Activated naive CD4-positive, alpha-beta T cell (primary cell): ENCODE measurements at places on chromosomes 12 and 14.

GRCh38 chr14:51576117-51576430 is 75.6 kb upstream of the FRMD6 start:
- DNase-seq: no peak

- DNase-seq: no peak
These were observed 13.6 kb upstream of the AMN start for GRCh38 chr14:102908766-102909455.

DNA sequence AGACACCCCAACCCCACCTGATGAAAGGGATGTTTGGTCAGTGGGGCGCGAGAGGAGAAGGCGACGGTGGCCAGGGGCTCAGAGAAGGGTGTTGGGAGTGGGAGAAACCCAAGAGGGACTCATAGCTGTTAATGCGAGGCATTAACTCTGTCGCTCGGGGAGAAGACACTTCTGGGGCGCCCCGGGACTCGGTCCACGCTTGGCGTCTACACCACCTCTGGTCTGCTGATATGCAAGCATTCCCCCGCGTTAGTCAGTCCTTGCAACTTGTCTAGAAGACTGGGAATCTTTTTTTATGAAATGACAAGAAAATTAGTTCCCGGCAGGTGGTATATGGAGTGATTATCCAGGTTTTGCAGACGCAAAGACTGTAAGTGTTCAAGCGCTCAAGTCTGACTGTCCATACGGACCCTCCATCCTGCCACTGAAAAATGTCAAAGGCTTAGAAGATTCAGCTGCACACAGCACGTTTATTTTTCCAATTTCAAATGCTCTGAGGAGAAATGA is 360 bp upstream of the SLC35F4 start:
- no peak for DNase-seq

DNA sequence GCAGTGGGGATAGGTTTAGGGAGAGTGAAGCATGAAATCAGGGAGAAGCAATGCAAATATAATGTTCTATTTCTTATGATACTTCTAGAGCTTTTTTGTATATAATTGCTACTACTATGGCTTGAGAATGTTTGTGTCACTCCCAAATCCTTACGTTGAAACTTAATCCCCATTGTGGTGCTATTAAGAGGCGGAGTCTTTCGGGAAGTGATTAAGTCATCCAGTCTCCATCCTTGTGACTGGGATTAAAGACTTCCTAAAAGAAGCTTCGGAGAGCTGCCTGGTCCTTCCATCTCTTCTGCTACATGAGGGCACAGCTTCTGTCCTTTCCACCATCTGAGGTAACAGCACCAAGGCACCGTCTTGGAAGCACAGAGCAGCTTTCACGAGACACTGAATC is 81.2 kb downstream of the COX16 start:
- no peak for DNase-seq

- no peak for DNase-seq
These were observed 30.3 kb upstream of the ADIPOR2 start for GRCh38 chr12:1660304-1661187.

DNA sequence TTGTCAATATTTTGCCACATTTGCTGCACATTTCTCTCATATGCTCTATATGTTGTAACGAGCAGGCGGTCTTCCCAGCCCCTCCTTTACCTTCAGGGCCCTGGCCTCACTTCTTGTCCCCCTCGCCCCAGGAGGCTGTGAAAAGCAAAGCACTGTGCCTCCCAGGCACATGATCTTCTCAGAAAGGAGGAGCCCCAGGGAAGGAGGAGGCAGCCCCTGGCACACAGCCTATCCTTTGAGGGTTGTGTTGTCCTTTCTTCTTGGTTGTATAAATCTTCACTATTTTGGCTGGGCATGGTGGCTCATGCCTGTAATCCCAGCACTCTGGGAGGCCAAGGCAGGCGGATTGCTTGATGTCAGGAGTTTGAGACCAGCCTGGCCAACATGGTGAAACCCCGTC is 77.0 kb downstream of the PPP2R5C start:
- no peak for DNase-seq

GRCh38 chr12:131734336-131735152 is 23.7 kb downstream of the SFSWAP start:
- no peak for DNase-seq

GRCh38 chr12:9037431-9037830 is 48.1 kb downstream of the KLRG1 start:
- DNase-seq: no peak

DNA sequence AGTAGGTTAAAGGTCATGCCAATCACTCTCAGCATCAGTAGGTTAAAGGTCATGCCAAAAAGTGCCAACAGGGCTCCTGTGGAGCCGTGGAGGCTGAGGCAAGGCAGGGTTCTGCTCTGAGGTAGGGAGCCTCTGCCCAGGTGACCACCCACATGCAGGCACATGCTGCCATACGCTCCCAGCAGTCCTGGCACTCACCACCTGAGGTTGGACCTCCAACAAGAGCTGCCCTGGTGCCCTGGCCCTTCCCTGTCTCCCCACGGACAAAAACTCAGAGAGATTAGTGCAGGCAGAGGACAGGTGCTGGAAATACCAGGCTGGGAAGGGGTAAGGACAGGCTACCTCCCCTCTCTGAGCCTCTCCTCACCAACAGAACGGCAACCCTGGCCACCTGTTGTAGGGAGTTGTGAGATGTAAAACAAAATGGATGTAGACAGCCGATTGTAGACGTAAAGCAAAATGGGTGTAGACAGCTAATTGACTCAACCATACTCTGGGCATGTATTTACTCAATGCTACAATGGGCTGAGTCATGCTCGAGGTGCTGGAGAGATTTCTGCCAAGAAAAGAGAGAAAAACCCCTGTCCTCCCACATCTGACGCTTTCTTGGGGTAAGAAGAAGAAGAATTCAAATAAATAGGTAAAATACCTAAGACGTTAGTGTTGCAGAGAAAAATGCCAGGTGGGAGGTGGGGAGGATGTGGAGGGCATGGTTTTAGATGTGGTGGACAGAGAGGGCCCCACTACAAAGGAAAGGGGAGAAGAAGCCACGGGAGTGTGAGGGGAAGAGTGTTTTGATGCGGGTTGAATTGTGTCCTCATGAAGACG is 32.4 kb downstream of the LTBP2 start:
- DNase-seq: no peak
